NCI-H446 treated with DMSO at 0.1 percent for 48 hours (cell line): ENCODE measurements at places on chromosomes 5 and 9.

GRCh38 chr5:38600329-38601045 lies 44.0 kb upstream of the LIFR start:
- DNase-seq = no peak

GRCh38 chr9:127493592-127494303 lies 42.4 kb downstream of the LRSAM1 start:
- DNase-seq = no peak

- no peak for DNase-seq
Measured at GRCh38 chr9:33426843-33427293, 20.5 kb downstream of the AQP3 start.

DNA sequence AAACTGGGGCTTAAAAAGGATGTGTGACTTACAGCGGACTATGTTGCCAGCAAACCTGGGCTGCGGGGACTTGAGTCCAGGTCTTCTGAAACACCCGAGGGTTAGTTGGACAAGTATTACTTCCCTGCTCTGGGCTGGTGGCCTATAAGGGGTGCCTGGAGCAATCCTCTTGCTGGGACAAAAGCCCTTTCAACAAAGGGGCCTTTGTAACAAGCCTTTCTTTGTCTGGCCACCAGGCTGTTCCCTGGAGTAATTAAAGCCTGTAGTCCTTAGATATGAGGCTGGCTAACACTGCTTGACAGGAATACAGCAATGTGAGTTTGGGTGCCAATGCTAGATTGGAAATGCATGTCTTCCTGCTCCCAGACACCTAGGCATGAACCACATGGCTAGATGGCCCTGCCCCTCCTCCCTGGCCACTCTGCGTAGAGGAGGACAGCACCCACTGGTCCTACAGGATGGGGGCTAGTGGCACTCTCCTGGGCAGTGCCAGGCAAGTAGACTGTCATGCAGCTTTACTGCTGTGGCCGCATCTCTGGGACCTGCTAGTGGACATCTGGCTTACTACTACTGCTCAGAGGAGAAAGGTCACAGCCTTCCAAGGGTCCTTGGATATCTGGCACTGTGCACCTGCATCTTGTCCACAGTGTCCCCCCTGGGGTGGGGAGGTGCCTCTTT lies 343.1 kb downstream of the ZSWIM6 start:
- no peak for DNase-seq

- no peak for DNase-seq
Measured at GRCh38 chr9:110391826-110392485, 54.3 kb upstream of the TXNDC8 start.

GRCh38 chr5:150190987-150191386 lies 1.1 kb downstream of the SLC6A7 start:
- DNase-seq = no peak

DNA sequence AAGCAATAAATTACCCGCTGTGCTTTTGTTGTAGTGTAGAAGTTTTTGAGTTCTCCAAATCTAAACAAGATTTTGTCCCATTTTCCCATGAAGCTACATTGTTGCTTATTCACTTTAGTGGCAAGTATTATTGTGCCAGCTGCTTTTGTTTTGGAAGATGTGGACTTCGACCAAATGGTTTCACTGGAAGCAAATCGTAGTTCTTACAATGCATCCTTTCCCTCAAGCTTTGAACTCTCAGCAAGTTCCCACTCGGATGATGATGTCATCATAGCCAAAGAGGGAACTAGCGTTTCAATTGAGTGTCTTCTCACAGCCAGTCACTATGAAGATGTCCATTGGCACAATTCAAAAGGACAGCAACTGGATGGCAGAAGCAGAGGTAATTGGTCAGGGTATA lies 10.9 kb downstream of the MFAP3 start:
- DNase-seq = no peak

DNA sequence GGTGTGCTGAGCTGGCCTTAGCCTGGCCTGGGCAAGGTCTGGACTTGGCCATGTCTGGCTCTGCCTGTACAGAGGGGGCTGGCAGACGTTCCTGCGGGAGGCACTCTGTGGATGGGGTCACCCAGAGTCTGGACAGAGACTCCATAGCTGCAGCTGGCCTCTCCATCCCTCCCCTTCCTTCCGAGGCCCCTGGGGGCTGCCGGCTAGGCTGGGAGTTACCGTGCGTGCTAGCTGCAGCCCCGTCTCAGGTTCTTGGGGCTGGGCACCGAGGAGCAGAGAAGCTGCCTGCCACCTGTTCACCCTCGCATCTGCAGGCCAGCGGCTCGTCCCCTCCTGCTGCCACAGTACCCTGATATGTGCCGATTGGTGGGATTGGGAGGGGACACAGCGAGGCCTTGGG lies 63.4 kb downstream of the RXRA start:
- no peak for DNase-seq

- DNase-seq = no peak
Measured at GRCh38 chr5:174101195-174101730, 55.8 kb downstream of the NSG2 start.

GRCh38 chr5:155834271-155834975 lies 492.5 kb upstream of the SGCD start:
- no peak for DNase-seq

DNA sequence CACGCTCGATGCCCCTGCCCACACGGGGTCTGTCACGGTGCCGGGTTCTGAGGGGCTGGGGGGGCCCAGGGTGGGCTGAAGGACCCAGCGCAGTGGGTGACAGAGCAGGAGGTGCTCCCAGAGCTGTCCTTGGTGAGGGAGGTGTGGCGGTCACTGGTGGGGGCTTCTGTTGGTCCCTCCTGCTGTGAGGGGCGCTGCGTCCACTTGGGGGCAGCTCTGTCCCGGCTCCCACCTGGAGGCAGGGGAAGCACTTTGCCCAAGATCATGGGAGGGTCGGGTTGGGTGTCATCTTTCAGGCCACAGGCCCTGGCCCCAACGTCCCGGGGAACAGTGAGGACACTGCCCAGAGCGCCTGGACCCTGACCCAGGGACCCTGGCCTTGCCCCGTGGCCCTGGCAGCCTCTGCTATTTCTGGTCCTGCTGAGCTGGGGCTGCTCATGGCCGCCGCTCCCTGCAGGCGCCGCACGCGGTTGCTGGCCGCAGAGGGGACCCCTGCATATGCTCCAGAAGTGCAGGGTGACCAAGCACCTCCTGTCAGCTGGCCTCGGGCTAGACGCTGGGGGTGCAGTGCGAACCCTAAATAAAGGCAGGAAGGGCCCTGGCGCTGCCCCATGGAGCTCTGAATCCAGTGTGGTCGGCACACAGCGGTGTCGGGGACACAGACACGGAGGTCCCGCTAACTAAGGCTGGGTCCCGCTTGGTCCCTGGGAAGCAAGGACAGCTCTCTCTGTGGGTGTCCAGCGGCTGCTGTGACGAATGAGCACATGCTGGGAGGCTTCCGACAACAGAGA lies 11.6 kb upstream of the RNU6ATAC start:
- DNase-seq = no peak

GRCh38 chr5:103374473-103374963 lies 116.0 kb downstream of the MACIR start:
- DNase-seq = no peak

- no peak for DNase-seq
Measured at GRCh38 chr5:32677023-32677422, 34.1 kb upstream of the NPR3 start.

DNA sequence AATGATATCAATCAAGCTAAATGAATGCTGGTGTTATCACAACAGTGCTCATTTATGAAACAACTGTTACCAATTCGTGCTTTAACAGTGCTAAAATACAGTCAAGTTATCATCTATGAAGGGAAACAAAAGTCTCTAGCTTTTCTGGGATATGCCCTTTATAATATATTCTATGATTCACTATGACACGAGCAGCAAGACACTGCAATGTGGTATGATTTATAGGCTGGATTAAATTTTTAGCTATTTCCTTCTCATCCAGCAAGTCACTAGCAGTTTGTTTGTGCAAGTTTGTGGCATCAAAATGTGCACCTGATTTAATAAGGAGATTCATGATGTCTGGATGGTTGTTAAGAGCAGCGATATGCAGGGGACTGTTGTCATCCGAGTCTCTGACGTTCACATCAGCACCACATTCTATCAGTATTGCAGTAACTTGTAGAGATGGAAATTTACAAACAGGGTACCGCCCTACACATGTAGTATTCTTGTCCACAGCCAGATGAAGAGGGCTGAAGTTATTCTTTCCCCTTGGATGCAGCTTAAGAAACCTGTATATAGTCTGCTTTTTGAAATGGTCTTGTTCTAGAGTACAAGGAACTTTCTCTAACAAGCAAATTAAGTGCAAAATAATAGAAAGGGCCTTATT lies 20.3 kb downstream of the FEM1C start:
- no peak for DNase-seq

- DNase-seq = no peak
Measured at GRCh38 chr5:169022718-169023117, 278.2 kb downstream of the SLIT3 start.

DNA sequence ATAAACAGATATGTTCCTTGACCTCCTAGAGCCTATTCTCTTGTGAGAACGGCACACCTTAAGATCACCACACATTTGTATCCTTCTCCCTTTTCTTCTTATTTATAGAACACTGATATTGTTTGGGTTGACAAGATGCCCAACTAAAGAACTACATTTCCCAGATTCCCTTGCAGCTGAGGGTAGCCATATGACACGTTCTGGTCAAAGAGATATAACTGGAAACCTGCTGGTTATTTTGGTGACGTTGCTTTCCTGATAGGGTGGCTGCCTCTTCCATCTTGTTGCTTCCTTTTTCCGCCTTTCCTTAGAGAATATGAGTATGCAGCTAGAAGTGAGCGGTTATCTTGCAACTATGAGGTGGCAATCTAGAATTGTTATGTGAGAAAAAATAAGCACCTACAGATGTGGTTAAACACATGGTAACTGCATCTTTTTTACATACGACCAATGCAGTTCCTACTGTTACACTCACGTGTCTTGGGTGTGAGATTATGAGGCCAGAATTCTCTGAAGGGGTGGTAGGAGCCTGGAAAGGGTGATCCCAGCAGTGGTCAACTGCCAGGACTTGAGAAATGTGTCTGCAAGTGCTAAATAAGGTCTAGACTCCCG lies 72.9 kb downstream of the SEC61B start:
- no peak for DNase-seq

DNA sequence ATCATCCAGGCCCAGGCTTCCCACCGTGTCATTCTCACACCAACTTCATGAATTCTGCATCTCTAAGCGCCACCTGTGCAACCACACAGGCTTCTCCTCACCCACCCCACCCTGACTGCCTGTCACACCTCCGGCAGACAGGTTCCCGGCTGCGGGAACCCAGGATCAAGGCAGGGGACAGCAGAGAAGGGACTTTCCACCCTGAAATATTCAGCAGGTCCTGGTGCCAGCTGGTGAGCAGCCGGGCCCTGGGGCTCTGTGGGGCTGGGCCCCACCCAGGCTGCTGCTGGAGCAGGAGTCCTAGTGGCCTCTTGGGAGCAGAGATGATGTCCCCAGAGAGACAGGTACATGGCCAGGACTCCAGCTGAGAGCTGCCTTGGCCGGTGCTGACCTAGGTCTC lies 12.7 kb downstream of the ANXA6 start:
- DNase-seq = no peak

- DNase-seq = no peak
Measured at GRCh38 chr9:9919174-9919775, 693.5 kb downstream of the PTPRD start.

GRCh38 chr9:86201474-86202337 lies 57.8 kb downstream of the C9orf153 start:
- no peak for DNase-seq

GRCh38 chr5:37875051-37875787 lies 35.4 kb upstream of the GDNF start:
- no peak for DNase-seq

- DNase-seq = no peak
Measured at GRCh38 chr5:157993986-157994691, 135.2 kb upstream of the CLINT1 start.

- no peak for DNase-seq
Measured at GRCh38 chr5:144873076-144873475, 702.4 kb downstream of the KCTD16 start.

DNA sequence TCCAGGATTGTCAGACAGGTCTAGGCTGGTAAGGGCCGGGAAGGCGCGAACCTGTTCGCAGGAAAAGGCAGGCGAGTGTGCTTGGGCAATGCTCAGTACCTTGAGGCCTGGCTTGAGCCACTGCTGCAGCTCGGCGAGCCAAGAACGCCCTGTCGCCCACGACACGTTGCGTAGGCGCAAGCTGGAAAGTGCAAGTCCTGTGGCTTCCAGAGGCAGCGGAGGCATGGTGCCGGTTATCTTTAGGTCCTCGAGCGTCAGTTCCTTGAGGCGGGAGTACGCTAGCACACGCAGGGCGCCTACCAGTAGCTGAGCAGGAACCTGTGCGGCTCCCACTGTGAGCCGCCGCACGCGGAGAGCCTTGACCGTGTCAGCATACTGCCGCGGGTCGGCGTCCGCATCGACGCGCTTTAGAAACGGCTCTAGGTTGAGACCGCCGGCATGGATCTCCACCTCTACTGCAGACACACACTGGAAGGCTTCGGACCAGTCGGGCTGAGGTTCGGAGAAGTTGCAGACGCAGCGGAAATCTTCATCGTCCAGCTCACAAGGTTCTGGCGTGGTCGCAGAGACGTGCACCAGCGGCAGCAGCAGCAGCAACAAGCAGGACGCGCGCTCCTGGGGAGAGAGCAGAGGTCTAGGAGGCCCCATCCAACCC lies 482 bp downstream of the CD14 start:
- DNase-seq = no peak

- no peak for DNase-seq
Measured at GRCh38 chr9:112945620-112946208, 55.0 kb upstream of the SLC46A2 start.

DNA sequence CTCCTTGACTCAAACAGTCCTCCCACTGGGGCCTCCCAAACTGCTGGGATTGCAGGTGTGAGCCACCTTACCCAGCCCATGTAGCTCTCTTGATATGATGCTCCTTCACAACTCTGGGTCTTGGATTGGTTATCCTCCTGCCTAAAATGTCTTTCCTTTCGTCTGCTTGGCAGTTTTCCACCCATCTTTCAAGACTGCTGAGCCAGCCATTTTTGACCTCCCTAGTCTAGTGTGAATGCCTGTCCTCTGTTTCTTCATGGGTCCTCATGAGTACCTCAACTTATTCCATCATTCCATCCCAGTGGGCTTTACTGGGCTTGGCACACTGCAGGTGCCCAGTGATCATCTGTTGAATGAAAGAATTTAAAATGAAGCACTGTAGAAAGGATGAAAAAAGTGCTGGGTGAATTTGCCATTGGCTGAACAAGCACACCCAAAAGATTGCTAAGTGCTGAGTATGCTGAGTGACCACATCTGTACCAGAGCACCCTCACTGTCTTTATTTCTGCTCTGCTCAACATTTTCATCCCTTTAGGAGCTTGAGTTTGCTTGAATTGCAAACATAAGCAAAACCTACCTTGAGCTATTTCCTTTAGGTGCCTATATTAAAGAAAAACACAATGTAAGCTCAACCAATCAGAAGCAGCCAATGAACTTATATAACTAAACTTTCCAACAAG lies 84.8 kb upstream of the FAM169A start:
- DNase-seq = no peak

- no peak for DNase-seq
Measured at GRCh38 chr5:45335978-45336377, 360.2 kb downstream of the HCN1 start.

DNA sequence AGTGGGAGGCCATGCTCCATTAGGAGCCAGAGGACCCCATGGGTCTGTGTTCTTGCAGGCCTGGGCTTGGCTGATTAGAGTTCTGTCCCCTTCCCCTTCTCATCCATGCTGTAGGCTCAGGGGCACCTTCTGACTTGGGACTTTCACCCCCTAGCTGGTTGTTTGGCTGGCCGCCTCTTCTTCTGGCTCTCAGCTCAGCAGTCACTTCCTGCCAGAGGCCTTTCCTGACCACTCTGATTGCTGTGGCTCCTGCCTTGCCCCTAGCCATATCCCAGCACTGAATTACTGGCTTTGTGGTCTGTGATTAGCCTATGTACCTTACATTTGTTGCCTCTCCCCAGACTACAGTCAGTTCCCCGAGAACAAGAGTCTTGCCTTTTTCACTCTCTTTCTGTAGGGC lies 14.6 kb downstream of the ENTREP1 start:
- no peak for DNase-seq
